Glomerular endothelial cell (primary cell): ENCODE measurements at places on chromosomes 6 and 20. TPM values are rescaled to one million over a fixed set of nuclear protein-coding genes. Genes with fewer than 3 reads are reported as not detected.

The NXT1 gene
- total RNA-seq, result 32.6 and 45.6 TPM in 2 replicates

The MEP1A gene
- not detected in 2 replicates for total RNA-seq

The CST7 gene
- total RNA-seq, result not detected in 2 replicates

The ARMC12 gene
- not detected in 2 replicates for total RNA-seq

The ROS1 gene
- total RNA-seq, result 0.06 TPM in 1 of 2 replicates, not detected in the other

The WFDC10B gene
- not detected in 2 replicates for total RNA-seq

The HLA-DRB1 gene
- total RNA-seq, result 12.7 and 20.4 TPM in 2 replicates

The PHACTR3 gene
- total RNA-seq, result not detected in 2 replicates

The KCNK16 gene
- total RNA-seq, result not detected in 2 replicates

The GTPBP2 gene
- 44.9 and 68.1 TPM in 2 replicates for total RNA-seq

The EYA4 gene
- total RNA-seq, result 0.12 TPM in 1 of 2 replicates, not detected in the other

The PGC gene
- total RNA-seq, result not detected in 2 replicates

The DBNDD2 gene
- total RNA-seq, result 21.7 and 25.0 TPM in 2 replicates
